Stimulated activated CD8-positive, alpha-beta memory T cell treated with anti-CD3 and anti-CD28 coated beads, Interleukin-15, amount 100 ng/mL, for 4 hours (primary cell): ENCODE measurements at places on chromosomes 12 and 14.
A peak's percentile ranks its signal among the peaks of the same experiment; 100 is the strongest.

- no peak for DNase-seq
These were observed 363.7 kb downstream of the SOX5 start for GRCh38 chr12:23585782-23586163.

DNA sequence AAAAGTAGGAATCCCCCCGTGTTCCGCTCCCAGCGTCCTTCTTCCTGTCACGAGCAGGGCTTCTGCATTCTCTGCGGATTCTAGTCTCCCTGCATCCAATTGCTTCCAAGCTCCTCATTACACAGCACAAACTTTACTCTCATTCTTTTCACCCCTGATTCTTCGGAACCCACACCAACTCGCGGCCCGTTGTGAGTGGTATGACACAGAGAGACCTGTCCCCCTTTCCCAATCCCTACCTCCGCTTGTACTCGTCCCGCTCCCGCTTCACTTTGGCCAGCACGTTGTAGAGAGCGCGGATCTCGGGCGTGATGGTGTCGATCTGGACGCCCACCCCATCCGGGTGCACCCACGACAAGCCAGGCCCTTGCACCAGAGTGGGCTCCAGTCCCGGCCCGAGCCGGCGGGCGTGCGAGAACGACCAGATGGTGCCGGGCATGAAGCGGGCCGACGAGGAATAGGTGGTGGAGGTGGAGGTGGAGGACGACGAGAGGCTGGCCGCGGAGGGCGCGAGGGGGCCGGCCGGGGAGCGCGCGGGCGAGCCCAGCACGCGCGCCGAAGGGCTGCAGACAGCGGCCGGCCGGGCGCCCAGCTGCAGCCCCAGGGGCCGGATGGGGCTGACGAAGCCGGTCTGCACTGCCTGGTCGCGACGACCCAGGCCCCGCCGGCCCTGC is 687 bp downstream of the IFFO1 start:
- no peak for DNase-seq

- no peak for DNase-seq
These were observed 160.9 kb downstream of the KCNC2 start for GRCh38 chr12:75048767-75049166.

DNA sequence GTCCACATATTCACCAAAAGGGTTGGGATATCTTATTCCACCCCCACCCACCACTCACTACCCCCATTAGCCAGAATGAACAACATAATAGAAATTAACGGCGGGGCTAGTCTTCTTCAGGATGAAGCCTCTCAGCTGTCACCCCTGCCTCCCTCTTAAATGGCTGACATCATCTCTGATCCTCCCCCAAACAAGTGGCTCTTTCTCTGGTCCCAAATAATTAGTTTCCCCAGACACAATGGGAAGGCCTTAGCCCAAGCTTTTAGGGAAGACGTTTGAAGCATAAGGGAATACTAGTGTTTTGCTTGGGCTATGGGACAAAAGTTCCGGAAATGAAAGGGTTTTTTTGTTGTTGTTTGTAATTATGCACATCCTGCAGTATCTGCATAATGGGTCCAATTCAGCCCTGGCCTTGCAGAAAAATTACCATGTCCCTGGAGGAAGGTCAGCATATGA is 13.8 kb downstream of the STON2 start:
- no peak for DNase-seq

GRCh38 chr12:58540480-58541299 is 379.6 kb downstream of the LRIG3 start:
- no peak for DNase-seq

DNA sequence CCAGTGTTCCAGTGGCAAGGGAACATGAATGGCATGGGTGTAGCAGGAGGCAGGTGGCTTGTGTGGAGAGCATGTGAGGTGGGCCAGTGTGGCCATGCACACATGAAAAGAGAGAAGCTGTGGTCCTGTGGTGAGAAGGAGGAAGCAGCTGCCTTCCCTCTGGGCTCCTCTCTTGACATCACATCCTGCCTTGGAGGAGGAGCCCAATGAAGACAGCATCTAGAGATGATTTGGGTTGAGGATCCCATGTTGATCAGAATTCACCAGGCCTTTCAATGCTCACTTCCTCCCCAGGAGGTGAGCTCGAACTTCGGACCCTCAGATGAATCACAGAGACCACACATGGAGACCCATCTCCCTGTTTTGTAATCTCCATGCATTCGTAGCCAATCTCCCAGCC is 82.6 kb downstream of the LRRC74A start:
- DNase-seq = no peak

- no peak for DNase-seq
These were observed 197.9 kb downstream of the TMTC3 start for GRCh38 chr12:88339966-88340365.

DNA sequence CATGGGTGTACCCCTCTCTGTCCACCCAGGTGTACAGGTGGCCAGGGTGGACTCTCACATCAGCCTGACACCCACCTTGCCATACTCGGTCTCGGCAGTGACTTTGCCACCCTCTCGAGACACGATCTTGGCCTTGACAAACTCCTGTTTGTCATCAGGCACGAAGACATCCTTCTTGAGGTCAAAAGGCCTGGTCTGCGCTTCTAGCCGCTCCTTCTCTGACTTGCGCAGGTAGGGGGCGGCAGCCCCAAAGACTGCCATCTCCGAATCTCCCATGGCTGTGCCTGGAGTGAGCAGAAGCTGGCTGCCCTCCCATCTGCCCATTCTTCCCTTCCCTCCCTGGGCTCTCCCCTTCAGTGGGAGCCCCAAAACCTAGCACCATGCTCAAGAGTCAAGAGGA is 2.0 kb downstream of the MYH7 start:
- DNase-seq = no peak

GRCh38 chr12:39412210-39412609 is 30.7 kb downstream of the KIF21A start:
- no peak for DNase-seq

DNA sequence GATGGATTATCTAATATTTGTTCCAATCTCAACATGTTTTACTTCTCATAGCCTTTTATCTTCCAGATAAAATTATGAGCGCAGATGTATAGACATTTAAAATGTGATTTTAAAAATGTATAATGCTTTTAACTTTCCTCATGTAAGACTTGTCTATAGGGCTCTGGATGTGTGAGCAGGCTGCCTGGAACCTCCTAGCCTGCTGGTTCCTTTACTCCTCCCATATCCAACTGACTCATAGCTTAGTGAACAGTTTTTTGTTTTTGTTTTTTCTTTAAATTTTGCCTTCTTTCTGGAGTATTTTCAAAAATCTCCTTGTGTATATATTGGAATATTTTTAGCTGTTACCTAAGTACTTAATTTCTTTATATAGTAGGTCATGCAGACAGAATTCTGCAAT is 115.4 kb downstream of the PDE3A start:
- DNase-seq = no peak

DNA sequence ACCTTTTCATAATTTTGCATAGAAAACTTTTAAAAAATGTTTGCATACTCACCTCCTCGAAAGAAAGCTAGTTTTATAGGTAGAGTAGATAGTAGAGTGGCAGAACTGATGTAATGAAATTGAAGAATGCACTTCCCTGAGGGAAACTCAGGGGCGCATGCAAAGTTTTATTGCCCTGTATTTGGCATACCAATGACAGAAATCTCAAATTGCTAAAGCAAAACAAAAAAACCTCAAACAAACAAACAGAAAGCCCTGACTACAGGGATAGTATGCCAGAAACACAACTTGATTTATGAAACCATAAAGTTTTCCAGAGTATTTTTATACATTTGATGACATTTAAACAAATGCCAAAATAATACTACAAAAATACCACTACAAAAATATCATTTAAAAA is 1.8 kb downstream of the RASSF9 start:
- DNase-seq = no peak

GRCh38 chr12:131529196-131530040 is 181.5 kb upstream of the SFSWAP start:
- DNase-seq = no peak

GRCh38 chr12:19110221-19110940 is 19.2 kb upstream of the PLEKHA5 start:
- no peak for DNase-seq

GRCh38 chr14:54348001-54348611 is 48.7 kb upstream of the CDKN3 start:
- DNase-seq = no peak

DNA sequence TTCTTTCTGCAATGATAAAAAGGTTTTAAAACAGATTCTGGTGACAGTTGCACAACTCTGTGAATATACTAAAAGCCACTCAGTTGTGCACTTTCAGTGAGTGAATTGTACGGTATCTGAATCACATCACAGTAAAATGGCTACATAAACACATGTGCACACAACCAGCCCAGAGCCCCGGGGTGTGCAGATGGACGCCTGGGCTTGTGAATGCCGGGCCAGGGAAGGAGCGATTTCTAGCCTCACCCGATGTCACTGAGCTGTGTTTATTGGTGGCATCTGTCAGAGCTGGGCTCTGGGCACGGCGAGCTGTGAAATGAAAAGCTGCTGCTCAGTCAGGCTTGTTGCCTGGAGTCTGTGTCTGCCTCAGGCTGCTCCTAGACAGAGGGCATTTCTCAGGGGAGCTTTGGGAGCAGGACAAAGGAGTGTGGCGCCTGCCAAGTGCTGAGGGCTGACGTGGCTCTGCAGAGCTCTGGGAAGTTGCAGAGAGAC is 25.9 kb downstream of the RHOF start:
- DNase-seq = no peak

GRCh38 chr14:23538050-23538718 is 13.4 kb downstream of the ZFHX2 start:
- no peak for DNase-seq

DNA sequence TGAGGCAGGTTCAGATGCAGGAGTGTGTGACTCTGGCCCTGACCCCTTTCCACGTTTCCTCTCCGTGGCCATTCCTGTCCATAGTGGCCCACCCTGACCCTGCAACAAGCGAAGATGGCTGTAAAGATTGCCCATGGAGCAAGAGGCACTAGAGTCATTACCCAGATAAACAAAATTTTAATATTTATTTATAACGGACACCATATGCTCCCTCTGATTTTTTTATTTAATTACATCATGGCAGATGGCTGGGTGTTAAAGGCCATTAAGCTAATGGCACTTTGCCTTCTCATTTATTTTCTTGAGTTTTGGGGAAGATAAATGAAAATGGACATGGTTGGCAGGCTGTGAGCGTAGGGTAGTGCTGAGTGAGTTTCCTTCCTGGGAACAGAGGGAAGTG is 58.7 kb downstream of the WSCD2 start:
- DNase-seq = no peak

GRCh38 chr12:79560225-79560889 is 130.4 kb downstream of the PAWR start:
- no peak for DNase-seq

DNA sequence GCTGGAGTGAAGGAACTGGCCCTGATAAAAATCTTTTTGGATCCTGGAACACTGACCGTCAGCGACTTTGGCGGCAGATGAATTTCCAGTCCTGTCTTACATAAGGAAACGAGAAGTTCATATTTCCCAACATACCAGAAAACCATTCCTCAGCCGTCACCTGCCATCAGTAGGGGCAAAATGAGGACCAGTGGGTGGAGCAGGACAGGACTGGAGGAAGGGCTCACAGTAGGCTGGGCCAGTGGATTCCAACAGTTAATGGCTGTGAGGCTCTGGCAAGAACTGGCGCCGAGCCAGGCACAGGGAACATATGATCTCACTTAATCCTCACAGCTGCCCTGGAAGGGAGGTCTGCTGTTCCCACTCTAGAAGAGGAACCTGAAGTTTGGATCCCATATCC is 67.2 kb upstream of the FAM181A start:
- no peak for DNase-seq

DNA sequence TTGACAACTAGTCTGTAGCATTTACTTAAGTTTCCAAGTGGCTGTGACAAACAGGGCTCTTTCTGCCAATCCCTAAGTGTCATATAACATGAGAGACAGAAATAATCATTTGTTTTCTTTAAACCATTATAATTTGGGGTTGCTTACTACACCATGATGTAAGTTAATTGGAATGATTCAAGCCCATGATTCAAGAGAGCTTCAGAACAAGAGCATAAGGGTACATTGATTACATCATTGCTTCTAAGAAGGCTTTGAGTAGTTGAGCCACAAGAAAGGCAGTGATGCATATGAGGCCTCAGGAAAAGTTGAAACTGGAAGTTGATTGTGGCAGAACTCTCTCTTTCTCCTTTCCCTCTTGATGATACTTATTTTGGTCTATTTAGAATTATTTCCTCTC is 444.0 kb downstream of the CCER1 start:
- DNase-seq = no peak

DNA sequence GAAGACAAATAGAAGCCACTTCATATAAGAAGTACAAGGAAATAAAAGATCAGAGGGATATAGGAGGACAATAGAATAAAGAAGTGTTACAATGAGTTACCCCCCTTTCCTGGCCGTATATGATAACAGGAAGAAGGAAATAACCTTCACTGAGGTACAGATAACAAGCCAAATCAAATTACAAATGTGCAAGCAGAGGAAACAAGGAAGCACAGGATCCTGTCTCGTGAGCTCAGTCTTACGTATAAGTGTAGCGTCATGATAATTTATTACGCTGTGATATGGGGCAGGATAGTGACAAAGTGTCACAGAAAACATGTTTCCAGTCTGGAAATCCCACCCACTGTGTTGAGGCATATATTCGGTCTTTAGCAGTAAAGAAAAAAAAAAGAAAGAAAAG is 26.5 kb downstream of the CRACR2A start:
- no peak for DNase-seq

DNA sequence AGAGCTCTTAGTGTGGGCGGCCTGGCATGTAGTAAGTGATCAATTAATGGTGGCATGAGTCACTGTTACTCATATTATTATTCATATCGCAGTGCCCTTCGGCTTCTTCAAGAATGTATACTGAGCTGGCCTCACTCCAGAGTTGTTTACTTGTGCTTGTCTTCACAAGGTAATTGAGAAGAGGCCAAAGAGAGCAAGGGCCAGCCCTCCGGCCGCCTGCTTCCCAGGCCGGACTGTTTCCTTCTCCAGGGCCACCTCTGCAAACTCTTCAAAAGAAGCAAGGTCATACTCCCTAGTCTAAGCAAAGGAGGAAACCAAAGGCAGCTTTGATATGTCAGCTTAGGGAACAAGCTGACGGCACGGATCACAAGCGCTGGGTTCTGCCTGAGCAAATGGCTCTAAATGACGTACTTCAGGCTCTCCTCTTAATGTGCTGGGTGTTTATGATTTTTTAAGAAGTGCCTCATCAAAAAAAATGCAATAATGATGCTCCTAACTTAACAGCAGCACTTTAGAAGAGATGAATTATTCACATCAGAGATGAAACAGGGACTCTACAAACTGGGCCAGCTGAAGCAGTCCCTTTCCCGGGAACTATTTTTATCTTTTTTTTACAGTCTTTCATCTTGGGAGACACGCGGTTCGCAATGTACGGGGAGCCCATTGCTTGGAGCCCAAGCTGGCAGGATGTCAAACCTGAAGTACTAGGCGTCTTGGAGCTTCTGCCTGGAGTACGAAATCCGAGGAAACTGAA is 65.6 kb upstream of the DLK1 start:
- no peak for DNase-seq

GRCh38 chr12:104736307-104736706 is 221.8 kb downstream of the SLC41A2 start:
- DNase-seq = no peak

- peak; percentile 43 for DNase-seq
These were observed at the start of gene DHRS7 for GRCh38 chr14:60164712-60165546. DHRS7 (minus strand) TSS chr14:60165398; CDS start chr14:60165309, 89 bp downstream.
